Fibroblast of mammary gland (primary cell): ENCODE measurements at places on chromosomes 6 and 20.
A peak's percentile ranks its signal among the peaks of the same experiment; 100 is the strongest.

- DNase-seq, result no peak
These were observed 88.3 kb downstream of the DLL1 start for GRCh38 chr6:170202416-170203135.

DNA sequence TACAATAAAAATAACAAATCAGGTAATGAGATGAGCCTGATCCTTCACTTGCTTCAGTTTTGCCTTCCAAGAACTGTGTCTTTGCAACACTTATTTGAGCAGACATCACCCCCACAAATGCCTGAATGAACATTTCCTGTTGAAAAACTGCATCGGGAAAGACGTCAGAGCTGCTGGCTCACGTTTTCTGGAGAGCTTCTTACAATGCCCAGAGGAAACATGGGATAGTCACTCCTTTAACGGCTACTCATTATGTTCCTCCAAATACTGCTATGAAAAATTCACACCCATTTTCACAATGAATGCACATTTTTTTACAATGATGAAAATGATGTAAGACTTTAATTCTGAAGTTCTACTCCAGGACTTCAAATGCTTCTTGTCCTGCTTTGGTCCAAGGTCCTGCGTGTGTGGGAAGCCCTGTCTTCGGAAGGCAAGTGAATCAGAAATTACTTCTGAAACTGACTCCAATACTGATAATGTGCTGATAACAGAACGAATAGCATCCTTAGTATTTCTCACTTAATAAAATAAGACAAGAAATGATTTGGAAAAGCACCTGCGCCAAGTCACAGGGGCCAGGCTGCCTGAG is 238.0 kb downstream of the ANKRD60 start:
- DNase-seq, result peak; percentile 52

DNA sequence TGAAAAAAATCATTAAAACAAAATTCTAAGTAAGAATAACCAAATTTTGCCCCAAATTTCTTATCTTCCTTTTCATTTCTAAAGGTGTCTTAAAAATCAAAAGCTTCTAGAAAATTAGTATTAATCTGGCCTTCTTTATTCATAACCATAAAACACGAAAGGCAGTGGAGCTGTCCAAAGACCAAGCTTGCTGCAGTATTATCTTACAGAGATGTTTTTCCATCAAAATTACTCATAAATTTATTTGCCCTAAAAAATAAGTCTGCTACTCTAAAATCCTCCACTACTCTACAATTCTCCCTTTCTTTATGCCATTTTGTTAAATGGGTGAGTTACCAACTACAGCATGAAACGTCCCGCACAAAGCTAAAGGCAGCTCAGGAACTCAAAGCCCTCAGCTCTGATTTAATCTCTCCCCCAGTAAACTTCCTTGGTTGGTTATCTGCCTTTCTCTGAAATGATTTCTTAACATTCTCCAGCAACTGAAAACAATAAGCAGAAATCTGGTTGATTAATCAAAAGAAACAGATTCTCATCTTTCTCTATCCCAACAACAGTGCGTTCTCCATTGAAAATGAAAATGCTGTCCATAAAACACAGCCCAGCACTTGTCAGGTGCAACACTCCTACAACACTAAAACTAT is 2.1 kb downstream of the USP49 start:
- DNase-seq, result no peak

- DNase-seq, result peak; percentile 50
These were observed 2.1 kb upstream of the TMEM151B start for GRCh38 chr6:44268095-44268628.

DNA sequence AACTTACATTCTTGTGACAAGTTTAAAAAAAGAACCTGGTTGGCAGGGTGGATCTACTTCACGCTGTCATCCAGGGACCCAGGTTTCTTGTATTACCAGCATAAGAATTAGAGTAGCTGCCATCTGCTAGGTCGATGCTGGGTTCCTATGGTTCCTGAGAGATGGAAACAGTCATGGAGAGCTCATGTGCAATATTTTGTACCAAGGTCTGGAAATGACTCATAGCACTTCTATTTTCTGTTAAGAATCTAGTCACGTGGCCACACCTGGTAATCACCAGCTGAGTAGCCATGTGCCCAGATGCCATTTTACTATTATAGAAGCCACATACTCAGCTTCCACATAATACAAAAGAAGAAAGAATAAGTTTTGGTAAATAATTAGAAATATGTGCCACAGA is 171.3 kb downstream of the CD83 start:
- peak; percentile 19 for DNase-seq

DNA sequence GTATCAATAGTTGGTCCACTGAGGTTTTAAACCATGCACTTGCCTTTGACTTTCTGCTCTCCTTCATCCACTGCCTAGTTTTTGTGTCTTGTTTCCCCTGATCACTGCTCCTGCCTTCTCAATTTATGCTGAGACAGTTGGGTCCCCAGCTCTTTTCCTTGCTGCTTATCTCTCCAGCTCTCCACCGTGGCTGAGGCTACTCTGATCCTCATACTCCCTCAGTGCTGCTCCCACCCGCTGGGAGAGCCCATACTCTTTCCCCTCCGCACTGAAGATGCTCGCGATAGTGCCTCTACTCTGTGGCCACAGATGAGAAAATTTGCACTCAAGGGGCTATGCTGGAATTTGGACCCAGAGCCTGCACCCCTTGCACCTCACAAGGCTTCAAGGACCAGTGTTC is 3.4 kb upstream of the THBD start:
- no peak for DNase-seq

DNA sequence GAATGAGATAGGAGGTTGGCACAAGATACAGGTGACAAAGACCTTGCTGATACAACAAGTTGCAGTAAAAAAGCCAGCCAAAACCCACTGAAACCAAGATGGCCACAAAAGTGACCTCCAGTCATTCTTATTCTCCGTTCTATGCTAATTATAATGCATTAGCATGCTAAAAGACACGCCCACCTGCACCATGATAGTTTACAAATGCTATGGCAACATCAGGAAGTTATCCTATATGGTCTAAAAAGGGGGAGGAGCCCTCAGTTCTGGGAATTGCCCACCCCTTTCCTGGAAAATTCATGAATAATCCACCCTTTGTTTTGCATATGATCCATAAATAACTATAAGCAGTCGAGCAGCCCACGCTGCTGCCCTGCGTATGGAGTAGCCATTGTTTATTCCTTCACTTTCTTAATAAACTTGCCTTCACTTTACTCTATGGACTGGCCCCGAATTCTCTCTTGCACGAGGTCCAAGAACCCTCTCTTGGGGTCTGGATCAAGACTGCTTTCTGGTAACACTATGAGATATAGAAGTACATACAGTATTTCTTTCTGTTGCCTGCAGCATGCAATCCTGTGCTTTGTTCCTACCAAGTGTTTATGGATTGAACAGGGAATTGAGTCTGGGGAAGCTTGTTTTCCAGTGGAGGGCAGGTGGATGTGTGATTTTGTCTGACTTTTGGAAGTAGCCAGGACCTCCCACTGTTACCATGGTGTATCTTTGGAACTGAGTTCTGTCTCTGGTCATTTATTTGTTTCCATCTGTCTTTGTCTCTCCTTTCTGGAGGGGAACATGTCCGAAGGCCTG is 72.0 kb upstream of the TGM3 start:
- DNase-seq, result no peak

DNA sequence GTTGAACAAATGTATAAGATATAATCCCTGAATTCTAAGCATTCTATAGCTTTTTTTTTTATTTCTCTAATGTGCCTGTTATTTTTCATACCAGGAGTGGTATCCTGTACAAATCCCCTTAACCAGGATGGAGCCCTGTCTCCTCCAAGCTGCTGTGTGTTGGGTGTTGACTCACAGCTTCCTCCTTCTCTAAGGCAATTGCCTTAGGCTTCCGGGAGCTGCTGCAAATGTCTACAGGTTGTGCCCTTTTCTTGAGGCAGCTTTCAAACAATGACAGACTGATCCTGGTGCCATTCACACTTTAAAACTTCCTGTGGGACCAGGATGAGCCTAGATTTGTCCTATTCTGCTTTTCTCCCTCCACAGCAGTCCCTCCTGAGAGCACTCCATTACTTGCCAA is 173.2 kb downstream of the BTBD3 start:
- no peak for DNase-seq
